H4 (cell line): ENCODE measurements at places on chromosomes 16 and 17.

GRCh38 chr16:534856-535445, 7.4 kb downstream of the CAPN15 start:
- DNase-seq: no peak

DNA sequence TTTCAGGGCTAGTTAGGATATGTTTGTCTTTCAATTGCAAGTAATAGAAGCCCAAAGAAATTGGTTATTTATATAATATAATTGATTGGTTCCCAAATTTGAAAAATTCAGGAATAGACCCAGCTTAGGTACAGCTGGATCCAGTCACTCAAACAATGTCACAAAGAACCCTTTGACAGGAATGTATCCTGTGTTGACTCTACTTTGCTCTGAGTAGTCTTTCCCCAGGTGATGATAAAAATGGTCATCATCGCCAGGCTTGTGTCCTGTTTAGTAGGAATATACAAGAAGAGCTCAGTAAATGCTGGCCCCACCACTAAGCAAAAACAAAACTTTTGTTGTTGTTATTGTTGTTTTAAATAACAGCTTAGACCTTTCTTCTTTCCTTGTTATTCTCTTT, 35.0 kb downstream of the MAPT start:
- no peak for DNase-seq

DNA sequence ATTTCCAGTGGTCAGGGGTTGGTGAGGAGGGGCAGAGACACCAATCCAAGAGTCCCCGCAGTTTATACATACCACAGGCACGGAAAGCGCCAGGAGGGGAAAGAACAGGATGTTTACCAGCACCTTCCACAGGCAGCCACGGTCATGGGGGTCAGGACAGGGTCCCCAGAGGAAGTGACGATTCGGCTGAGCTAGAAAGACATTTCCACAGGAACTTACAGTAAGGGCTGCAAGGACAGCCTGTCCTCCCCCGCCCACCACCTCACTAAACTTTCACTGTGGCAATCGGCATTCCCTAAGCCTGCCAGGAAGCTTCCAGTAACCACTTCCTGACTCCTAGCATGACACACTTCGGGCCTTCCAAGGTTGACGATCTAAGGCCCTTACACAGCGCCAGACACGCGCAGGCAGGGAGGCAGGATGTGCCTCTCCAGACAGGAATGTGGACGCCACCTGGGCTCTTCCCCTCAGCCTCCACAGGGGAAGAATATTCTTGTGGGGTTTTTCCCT, 1.2 kb upstream of the MT2A start:
- DNase-seq: peak; percentile 99

DNA sequence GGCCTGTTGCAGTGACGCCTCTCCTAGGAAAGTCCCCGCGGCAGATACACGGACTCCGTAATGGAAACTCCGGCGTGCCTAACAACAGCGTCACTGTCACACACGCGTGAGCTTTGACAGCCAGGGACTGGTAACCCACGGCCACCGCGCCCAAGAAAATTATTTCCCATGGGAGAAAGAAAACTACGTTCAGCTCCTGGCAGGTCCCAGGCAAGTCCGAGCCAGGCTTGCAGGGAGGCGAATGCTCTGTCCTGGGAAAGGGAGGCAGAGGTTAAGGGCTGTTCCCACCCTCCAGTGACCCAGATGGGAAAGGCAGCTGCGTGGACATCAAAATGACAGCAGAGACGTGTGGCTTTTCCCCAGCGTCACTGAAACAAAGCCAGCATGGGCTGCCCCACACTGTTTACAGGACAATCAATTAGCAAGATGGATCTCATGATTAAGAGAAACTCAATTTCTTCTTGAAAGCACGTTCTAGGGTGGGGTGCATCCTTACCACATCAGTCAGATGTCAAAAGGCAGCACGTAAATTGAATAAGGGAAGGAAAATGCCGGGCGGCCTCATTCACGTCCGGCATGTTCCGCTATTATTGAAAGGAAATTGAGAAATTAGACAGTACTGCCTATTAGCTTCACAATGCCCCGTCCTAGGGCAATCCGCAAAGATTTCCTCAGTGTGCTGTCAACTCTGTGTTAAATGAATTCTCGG, 82.5 kb downstream of the NXN start:
- no peak for DNase-seq

DNA sequence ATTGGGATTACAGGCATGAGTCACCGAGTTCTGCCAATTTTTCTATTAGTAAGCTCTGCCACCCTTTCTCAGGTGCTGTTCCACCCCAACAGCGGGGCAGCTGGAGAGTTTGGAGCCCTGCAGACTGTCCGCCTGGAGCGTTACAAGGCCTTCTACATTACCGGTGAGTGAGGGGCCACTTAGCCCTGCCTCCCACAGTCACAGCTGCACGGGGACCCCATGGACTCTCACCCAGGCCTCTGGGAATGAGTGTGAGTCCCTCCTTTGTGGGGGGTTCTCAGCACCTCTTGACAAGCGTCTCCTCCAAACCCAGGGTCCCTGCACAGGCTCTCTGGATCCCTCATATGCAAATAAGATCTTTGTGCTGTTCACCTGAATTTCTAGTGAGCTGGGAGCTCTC, 56.0 kb downstream of the WIPI1 start:
- no peak for DNase-seq

GRCh38 chr16:87713451-87714229, 52.1 kb downstream of the KLHDC4 start:
- no peak for DNase-seq

- DNase-seq: no peak
These were observed 12.3 kb upstream of the RAI1 start for GRCh38 chr17:17668775-17669579.

- no peak for DNase-seq
These were observed 5.4 kb downstream of the FASN start for GRCh38 chr17:82092628-82092994.

DNA sequence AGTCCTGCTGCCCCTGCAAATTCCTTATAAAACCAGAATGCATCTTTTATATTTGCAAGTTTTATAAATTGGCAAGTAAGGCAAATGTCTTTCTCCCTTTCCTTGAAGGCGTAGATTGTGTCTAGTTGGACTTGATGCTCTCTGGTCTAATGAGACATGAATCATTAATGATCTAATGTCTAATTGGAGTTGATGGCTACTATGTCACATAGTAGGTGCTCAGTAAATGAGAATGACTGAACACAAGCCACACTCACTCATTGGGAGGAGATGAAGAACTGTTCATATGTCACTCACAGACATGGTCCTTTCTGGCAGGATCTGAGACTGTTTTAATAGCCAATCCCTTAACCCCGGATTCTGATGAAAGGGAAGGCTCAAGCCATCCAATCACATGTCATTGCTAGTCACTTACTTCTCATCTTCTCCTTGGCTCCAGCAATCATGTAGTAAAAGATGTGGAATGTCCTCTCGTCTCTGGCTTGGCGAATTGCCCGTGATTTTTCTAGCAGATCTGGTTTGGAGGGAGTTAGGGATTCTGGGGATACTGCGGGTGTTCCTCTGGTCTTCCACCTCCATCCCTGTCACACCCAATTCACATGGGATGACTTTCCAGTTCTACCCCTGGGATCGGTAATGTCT, 81.0 kb downstream of the MYH11 start:
- no peak for DNase-seq

DNA sequence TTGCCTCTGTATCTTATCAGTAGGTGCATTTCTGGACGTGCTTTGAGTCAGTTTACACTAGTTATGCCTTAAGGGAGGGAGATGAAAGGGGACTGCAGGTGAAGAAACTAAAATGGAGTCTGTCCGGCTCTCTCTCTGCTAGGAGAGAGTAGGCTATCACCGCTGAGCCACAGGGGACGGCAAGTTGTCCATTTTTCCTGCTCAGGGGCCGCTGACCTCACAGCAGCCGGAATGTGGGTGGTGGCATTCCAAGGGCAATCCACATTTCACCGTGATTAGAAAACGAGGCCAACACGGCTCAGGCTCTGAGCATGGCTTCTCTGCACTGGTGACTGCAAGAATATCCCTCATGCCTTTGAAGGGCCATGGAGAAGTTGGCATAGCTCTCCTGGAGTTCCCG, 19.0 kb upstream of the KLHDC4 start:
- no peak for DNase-seq

GRCh38 chr17:1978396-1978949, 46.7 kb downstream of the RTN4RL1 start:
- DNase-seq: no peak

DNA sequence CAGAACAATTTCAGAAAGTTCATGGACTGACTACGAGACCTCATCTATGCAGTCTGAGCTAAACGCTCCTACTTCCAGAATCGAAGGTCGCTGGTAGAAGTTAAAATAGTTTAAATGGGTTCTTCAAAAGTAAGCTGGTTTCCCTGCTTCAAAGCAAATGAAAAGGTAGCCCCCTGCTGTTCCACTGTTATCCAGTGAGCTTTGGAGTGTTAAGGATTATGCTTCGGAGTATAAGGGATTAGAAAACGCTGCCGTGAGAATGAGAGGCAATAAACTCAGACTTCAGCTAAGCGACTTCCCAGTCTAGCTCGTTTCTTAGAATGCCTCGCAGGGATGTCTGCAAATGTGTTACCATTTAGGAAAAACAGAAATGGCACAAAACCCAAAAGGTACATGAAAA, 12.4 kb downstream of the MLYCD start:
- no peak for DNase-seq

DNA sequence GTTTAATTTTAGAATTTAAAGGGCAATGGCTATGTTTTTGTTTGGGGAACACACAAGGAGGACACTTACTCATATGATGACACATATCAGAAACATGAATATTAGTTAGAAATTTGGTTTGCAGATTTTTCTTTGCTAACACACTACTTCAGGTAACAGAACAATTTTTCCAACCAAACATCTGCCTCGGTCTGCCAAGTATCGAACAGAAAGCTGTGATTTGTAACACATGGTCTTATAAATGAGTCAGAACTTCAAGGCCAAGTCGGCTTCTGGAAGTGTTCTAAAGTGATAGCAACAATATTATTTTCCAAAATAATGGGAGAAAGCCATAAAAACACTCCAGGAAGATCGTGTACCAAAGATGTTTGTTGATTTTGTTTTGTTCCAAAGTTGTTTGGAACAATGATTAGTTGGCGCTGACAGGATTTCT, 75.9 kb upstream of the PMFBP1 start:
- no peak for DNase-seq

- DNase-seq: no peak
These were observed 132.1 kb downstream of the CLEC16A start for GRCh38 chr16:11076259-11077018.

DNA sequence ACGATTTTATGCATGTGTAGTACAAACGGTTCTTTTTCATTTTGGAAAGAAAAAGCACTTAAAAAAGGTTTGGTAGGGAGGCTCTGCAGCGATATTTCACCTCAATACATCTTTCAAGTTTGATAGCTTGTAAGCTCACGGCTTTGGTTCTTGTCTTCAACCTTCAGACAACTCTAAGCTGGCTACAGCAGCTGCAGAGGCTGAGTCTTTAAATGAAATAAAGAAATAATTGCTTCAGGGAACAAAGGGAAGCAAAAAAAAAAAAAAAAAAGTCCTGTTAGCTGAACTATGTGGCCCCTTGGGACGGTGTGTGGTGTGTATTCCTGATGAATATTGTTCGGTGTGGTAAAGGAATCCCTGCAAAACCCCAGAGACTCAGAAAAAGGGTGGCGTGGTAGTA, 265.1 kb downstream of the NTN1 start:
- no peak for DNase-seq

- no peak for DNase-seq
These were observed 17.5 kb downstream of the EPN2 start for GRCh38 chr17:19254651-19255050.

GRCh38 chr17:75844530-75845057, 390 bp upstream of the UNC13D start:
- peak; percentile 71 for DNase-seq

GRCh38 chr17:39151150-39151942, at the start of gene PLXDC1:
Gene PLXDC1 (minus strand): TSS chr17:39151637. CDS start chr17:39151437, 200 bp downstream.
- DNase-seq: no peak

DNA sequence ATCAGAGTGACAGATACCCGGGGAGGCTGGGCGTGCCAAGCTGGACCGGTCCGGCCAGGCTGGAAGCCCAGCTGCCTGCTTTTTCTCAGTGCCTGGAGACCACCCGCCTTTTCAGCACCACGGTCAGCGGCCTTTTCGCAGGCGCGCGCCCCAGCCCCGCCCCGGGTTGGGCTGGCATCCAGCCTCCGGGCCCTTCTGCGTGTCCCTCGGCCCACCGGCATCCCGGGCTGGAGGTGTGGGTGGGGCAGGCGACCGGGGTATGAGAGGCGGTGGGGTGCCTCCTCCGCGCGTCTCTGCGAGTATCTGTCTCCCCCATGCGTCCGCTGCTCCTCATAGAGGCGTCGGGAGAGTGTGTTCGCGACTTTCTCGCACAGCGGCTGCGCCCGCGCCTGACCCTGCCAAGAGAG, 102.5 kb downstream of the MRM1 start:
- DNase-seq: no peak

DNA sequence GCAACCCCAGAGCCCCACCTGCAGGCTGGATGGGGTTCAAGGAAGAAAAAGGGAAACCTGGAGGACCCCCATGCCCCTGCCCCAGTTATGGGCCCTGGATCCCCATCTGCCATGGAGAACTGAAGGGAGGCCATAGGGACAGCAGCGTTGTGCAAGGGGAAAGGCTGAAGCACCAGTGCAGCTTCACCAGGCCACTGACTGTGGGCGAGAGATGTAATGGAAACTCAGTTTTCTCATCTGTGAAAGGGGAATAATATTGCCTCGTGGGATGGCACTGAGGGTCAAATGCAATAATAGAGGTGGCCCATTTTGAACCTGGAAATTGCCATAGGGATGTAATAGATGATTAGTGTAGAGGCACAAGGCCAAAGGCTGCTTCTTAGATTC, 9.9 kb upstream of the TSPOAP1 start:
- DNase-seq: no peak

DNA sequence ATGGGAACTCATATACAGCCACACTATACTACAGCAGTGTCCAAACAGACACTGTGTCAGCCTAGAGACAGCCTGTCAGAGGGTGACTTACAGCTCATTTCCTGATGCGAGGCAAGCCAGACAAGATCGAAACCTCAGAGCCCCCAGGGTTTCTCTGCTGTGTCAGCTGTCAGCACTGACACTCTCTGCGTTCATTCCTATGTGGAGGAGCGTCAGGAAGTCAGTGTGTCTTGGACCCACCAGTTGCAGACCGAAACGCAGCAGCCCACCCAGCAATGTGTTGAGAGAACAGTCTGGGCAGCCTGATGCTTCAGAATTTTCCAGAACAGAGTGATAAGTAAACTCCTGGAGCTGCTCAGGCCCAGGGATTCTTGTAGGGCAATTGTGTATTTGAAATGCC, 20.6 kb upstream of the MAPT start:
- DNase-seq: no peak
